ENCODE measurements at places on chromosomes 11 and 22.

GRCh38 chr11:69985641-69986439, 92.3 kb upstream of the ANO1 start:
- no peak for DNase-seq

DNA sequence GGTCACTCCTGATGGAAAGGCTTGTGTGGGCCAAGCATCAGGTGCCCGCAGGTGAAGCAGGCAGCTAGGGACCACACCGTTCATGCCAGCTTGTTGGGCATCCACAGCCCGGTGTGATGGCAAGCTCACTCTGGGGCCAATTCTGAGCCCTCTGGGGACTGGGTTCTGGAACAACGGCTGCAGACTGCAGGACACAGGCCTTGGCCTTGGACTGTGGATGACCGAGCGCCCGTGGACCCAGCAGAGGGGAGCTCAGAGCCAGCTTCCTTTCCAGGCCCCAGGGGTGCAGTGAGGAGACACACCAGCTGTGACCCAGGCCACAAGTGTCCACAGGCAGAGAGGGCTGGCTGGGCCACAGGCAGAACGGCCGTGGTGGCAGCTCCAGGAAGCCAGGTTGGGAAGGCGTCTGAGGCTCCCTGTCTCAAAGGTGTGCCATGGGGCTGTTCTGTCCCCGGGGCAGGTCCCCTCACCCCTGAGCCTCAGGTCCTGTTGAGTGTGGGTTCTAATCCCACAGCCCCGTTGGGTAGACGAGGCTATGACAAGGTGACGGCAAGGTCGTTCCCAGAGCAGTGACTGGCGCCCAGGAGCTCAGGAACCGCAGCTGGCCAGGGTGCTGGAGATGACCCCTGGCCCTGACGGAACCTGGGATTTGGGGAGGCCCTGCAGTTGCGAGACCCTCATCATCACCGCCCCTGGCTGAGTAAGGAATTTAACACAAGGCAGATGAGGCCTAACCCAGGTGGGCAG, 1079.4 kb downstream of the BRD1 start:
- no peak for DNase-seq

GRCh38 chr11:65858681-65859087, 704 bp upstream of the CFL1 start:
- no peak for DNase-seq

DNA sequence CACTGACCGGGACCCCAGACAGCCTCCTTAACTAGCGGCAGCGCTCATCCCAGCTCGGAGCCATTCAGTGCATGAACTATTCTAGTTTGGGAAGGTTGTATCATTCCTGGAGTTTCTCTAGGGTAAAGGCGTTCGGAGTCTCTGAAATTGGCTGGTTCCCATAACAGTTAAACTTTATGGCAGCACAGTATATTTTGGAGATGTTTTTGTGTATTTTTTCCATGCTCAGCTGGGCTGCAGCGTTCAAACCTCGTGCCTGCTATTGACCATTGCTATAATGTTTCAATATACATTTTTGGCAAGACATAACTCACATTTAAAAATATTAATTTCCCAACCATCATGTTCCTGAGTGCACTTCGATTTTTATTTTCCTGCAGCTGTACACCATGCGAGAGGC, 169.7 kb downstream of the ST3GAL4 start:
- no peak for DNase-seq

DNA sequence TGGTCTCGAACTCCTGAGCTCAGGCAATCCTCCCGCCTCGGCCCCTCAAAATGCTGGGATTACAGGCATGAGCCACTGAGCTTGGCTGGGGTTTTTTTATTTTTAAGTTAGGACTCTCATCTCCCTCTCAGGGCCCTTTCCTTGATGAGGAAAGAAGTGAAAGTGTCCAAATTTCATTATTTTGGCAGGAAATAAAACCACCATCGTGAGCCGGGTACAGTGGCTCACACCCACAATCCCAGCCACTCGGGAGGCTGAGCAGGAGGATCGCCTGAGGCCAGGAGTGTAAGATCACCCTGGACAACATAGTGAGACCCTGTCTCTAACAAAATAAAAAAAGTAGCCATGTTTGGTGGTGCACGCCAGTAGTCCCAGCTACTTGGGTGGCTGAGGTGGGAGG, 99.4 kb downstream of the FBXO7 start:
- no peak for DNase-seq

- peak; percentile 38 for DNase-seq
These were observed 12.2 kb downstream of the KCTD17 start for GRCh38 chr22:37063431-37064420.

DNA sequence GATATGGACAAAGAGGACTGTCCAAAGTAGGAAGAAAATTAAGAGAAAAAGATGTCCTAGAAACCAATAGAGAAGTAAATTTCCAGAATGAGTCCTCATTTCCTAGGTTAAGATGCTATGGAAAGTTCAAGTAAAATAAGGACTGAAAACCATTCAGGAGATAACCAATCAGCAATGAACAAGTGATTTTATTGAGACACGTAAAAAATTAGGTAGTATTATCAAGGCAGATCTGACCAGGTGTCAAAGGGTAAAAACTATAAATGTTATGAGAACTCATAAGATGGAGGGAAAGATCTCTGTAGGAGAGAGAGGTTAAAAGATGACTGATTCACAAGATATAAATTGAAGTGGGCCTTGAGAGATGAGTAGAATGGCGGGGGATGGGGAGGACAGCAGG, 50.2 kb downstream of the SPATA19 start:
- no peak for DNase-seq

DNA sequence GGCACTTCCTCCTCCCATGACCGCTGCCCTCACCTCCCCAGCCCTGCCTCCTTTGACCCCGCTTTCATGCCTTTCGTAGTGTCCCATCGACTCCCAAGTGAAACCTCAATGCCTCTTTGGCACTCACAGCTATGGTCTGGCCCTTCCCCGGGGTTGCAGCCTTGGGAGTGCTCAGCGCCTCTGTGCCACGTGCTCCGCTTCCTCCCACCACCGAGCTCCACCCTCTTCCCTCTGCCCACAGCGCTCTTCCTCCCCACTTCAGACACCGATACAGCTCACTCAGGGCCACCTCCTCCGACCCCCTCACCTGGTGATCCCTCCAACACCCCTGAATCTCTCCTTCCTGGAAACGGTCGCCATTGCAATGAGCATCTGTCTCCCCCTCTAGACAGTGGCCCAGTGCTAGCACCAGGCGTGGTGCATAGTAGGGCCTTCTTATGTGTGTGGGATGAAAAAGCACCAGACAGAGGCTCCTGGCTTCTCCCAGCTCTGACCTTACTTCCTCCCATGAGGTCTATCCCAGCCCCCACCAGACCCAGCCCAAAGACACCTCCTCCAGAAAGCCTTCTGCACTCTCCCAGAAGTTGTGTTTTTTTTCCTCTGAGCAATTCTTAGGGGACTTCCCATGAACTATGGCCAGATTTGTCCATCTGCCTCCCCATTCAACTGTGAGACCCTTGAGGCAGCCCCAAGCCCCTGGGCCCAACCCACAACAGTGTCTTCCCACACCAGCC, 16.4 kb upstream of the SCGB1A1 start:
- no peak for DNase-seq

DNA sequence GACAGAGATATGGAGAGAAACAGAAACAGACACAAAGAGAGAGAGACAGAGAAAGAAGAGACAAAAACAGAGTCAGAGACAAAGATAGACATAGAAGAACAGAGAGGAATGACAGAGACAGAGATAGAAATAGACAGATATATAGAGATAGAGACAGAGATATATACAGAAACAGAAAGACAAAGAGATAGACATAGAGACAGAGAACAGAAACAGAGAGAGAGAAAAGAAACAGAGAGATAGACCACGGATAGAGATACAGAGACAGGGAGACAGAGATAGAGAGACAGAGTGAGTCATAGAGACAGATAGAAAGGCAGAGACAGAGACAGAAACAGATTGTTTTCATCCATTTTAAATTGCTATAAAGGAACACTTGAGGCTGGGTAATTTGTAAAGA, 12.3 kb upstream of the MPEG1 start:
- DNase-seq = no peak

GRCh38 chr11:103735497-103736032, 300.9 kb upstream of the DDI1 start:
- no peak for DNase-seq

DNA sequence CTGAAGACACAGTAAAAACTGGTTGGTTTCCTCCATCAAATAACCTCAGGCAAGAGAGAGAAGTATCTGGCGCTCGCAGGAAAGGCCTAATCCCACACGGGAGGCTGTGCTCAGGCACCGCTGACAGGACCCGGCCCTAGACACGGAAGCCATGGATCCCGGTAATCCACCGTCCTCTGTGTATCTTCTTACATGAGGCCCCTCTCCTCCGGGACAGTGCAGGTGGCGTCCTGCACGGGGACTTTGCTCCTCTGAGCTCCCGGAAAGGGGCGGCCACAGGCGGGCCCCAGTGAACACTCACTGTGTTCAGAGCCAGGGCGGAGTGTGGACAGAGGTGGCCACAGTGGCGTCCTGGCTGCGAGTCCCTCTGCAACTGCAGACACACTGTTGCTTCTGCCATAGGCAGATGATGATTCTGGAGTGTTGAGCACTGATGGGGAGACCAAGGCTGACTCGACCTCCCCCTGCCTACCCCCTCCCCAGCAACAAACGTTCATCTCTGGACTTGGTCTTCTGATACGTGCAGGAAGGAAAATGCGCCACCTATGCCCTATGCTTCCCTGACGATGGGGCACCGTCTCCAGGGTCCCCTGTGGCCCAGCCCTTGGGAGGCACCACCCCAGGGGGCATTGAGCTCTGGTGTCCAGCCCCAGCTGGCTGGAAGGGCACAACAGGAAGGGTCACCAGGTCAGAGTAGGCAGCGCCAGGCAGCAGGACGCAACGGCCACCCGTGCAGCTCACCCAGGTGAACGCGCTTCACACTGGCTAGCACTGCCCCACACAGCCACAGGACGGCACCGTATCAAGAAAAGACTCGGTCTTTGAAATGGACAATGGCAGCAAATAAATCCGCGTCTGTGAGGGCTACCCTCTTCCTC, 95.7 kb downstream of the TRMU start:
- DNase-seq = no peak

DNA sequence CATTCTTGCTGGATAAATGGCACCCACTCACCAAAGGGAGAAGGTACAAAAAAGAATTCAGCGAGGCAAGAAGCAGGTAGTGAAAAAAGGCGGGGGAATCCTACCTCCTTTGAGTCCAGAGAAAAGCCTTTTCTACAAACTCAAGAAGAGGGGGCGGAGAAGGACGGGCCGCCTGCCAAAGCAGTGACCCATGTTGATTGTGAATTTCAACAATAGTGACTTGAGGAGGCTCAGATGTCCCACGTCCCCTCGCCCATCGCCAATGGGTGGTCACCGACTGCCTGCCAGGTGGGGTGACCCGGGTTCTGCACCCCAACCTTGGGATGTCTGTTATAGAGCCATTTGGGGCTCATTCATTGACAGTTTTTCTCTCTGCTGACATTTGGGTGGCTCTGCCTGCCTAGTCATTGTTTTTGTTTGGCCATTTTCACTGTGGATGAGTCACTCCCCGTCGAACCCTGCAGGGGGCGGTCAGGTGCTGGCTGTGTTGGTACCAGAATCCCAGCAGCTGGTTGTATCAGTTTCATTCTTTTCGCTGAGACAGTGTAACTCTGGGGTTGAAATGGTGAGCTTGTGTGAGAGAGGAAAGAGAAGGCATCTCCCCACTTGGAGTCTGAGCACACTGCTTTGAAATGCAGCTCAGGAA, 163.4 kb upstream of the NCAM1 start:
- peak; percentile 58 for DNase-seq

DNA sequence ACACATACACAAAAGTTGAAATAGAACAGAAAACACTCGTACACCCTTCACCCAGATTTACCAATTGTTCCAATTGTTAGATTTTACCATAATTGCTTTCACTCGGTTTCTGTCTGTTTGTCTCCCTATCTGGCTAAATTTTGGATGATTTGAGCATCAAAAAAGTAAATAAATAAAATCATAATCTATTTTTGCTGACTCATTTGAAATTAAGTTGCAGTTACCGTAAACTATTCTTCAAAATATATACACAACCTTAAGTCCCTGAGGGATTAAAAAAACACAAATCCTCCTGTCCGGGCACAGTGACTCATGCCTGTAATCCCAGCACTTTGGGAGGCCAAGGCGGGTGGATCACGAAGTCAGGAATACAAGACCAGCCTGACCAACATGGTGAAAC, 81.3 kb upstream of the SYT9 start:
- DNase-seq = no peak

- no peak for DNase-seq
These were observed 217.7 kb upstream of the CTSC start for GRCh38 chr11:88555018-88555828.

DNA sequence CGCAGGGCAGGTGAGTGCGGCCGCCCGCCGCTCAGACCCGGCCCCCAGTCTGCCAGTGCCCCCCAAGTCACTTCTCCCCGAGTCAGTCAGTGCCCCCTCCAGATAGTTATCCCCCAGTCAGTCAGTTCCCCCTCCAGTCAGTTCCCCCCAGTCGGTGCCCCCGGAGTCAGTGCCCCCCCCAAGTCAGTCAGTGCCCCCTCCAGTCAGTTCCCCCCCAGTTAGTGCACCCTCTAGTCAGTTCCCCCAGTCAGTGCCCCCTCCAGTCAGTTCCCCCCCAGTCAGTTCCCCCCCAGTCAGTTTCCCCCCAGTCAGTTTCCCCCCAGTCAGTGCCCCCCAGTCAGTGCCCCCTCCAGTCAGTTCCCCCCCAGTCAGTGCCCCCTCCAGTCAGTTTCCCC, 411 bp downstream of the PPP6R2 start:
- DNase-seq = no peak

GRCh38 chr22:30178181-30179126, 68.1 kb downstream of the LIF start:
- DNase-seq = no peak

- peak; percentile 45 for DNase-seq
These were observed 1.9 kb downstream of the TIRAP start for GRCh38 chr11:126284829-126285228.

DNA sequence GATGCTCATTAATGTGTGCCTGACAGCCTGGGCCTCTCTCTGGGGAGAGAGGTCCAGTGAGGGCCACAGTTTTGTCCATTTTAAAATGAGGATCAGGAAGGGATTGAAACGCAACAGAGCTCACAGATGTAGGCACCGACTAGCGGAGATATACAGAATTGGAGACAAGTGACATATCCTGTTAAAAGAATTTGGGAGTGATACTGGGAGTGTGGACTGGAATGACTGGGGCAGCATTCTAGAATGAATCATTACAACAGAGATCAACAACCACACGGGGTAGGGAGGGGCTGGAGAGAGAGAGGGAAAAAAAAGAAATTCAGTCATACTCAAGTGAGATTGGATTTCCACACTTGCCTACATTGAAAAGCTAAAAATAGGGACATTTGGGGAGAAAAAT, 2.5 kb upstream of the NCAM1 start:
- no peak for DNase-seq

DNA sequence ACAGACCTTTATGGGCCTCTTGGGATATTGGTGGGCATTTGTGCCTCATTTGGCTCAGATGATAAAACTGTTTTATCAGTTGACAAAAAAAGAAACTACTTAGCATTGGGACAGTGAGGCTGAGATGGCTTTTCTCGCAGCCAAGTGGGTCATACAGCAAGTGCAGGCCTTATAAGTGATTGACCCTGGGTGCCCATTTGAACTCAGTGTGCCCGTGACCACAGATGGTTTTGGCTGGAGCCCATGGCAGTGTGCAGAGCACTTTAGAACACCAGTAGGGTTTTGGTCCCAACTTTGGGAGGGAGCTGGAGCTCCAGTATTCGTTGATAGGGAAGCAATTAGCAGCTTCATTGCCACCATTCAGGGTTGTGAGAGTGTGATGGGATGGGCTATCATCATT, 404.5 kb upstream of the LARGE1 start:
- no peak for DNase-seq

GRCh38 chr11:2300936-2301630, 635 bp downstream of the C11orf21 start:
- no peak for DNase-seq

Measured in NCI-H2107 (cell line).